ENCODE measurements at places on chromosomes 7 and 10.

- no peak for DNase-seq
These were observed 443 bp downstream of the MYOF start for GRCh38 chr10:93481637-93482144.

GRCh38 chr10:69657430-69657829 lies 27.4 kb downstream of the FAM241B start:
- DNase-seq, result no peak

GRCh38 chr7:50560865-50561351 lies 4.3 kb downstream of the DDC start:
- no peak for DNase-seq

GRCh38 chr7:129949292-129950133 lies 3.2 kb downstream of the UBE2H start:
- DNase-seq, result no peak

- DNase-seq, result no peak
These were observed 78.8 kb downstream of the SND1 start for GRCh38 chr7:127730658-127731276.

GRCh38 chr10:85961073-85961472 lies 405.5 kb downstream of the GRID1 start:
- DNase-seq, result no peak

DNA sequence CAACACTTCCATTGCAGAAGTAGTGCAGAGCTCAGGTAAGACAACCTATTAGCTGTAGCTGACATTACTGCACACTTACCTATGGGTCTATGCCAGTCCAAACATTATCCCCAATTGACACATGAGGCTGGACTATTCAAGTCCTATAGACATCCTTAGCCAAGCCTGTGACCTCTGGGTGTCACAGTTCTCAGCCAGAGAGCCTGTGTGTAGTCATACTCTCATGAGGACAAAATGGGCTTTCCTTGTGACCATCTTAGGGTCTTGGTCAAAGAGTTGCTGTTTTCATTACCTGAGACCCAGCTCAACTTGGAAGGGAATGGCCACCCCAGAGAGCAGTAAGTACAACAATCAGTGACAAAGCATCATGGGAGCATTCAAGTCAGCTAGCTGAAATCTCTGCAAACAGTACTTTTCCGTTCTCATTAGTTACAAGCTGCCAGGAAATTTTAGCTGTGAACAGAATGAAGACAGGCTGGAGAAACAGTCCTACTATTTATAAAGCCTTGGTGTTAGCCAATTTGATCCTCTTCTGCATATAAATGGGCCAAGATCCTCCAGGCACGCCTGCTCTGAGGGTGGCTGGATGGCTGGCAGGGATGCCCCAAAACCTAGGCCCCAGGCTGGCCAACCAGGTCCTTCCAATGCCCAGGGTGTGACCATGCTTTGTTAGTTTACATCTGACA lies 44.3 kb downstream of the NUDCD3 start:
- no peak for DNase-seq

- DNase-seq, result no peak
These were observed 30.0 kb downstream of the STEAP4 start for GRCh38 chr7:88276605-88277153.

DNA sequence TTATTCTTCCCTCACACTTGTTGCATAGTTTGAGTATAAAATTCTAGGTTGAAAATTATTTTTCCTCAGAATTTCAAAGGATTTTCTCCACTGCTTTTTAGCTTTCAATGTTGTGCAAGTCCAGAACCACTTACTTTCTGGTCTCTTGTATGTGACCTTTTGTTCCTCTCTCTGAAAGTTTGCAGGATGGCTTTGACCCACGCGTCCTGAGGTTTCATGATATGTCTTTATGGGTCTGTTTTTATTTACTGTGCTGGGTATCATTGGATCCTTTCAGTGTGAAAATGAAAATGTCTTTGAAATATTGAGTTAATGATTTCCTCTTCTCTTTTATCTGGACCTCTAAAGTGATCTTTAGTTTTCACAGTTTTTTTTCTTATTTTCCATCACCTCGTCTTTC lies 38.5 kb downstream of the C1GALT1 start:
- no peak for DNase-seq

DNA sequence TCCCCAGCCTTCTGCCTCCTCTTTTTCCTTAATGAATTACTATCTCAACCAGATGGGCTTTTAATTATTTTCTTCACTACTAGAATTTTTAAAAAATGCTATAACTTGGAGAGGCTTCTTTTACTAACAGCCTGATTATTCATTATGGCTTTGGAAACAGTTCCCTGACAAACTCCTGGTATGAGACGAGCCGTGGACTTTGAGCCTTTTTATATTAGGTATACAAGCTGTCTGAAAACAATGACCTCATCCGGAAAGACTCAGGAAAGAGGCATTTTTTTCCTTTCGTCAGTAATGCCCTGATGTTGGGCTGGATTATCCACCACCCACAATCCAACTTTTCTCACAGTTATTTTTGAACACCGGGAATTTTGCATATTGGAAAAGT lies 26.7 kb upstream of the ABLIM1 start:
- DNase-seq, result no peak

GRCh38 chr10:60295028-60295937 lies 94.4 kb downstream of the ANK3 start:
- DNase-seq, result no peak

- no peak for DNase-seq
These were observed 49.9 kb downstream of the DNAJC1 start for GRCh38 chr10:21953585-21954057.

- DNase-seq, result no peak
These were observed 56.3 kb upstream of the USP6NL start for GRCh38 chr10:11667756-11668155.

Measured in effector memory CD8-positive, alpha-beta T cell (primary cell).